ENCODE measurements at places on chromosomes 7 and 10.

GRCh38 chr7:81155654-81156373, 237.0 kb upstream of the SEMA3C start:
- DNase-seq, result peak; percentile 30

DNA sequence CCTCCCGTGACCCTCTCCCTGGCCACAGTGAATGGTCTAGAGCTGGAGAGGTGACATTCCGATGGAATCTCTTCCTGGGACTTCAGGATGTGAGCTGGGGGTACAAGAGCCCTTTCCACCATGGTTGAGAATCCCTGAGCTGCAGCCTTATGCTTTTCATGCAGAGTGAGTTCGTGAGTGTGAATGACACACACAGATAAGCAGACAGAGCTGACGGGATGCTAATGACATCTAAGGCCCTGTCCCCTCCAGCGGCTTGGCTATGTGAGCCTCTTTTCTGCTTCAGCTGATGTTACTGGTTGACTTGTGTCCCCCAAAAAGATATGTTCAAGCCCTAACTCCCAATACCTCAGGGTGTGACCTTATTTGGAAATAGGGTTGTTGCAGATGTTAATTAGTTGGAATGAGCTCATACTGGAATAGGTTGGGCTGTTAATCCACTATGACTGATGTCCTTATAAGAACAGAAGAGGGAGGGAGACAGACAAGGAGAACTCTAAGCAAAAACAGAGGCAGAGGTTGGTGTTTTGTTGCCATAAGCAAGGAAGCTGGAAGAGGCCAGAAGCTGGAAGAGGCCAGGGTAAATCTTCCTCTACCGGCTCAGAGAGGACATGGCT, 111.1 kb upstream of the AFAP1L2 start:
- DNase-seq, result no peak

DNA sequence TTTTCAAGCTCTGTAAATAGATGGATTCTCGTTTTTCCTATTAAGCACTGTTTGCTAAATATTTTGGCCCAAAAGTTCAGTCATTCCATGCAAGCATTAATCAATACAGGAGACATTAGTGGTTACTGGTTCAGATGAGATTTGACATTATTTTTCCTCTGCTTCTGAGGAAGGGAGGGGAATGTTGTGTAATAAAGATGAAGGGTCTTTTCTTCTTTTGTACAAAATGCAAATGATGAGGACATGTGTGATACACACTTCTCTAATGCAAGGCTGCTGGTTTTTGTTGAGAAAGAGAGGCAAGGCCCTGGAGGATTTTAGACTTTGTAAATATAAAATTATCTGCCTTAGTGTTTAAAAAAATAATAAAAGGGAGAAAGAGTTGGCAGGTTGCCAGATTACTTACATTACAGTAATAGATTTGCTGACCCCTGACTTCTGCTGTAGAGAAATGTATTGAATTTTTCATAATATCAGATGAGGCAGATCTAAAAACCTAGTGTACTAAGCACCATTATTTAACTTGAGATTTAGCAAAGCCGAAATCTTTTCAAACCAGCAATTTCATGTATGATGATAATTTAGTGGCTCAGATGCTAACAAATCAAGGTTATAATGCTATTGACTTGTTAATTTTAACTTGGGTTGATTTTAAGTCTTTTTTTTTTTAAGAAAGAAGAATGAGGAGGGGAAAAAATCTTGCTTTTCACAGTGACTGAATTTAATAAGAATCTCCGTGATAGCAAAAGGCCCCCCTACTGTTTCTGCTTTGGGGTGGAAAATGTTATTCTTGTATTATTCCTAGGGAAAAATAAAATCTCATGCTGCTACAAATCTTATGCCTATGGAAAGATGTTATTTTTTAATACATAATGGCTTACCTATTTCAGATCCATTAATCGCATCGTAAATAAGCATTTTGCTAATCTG, 180.1 kb downstream of the ARID5B start:
- no peak for DNase-seq

DNA sequence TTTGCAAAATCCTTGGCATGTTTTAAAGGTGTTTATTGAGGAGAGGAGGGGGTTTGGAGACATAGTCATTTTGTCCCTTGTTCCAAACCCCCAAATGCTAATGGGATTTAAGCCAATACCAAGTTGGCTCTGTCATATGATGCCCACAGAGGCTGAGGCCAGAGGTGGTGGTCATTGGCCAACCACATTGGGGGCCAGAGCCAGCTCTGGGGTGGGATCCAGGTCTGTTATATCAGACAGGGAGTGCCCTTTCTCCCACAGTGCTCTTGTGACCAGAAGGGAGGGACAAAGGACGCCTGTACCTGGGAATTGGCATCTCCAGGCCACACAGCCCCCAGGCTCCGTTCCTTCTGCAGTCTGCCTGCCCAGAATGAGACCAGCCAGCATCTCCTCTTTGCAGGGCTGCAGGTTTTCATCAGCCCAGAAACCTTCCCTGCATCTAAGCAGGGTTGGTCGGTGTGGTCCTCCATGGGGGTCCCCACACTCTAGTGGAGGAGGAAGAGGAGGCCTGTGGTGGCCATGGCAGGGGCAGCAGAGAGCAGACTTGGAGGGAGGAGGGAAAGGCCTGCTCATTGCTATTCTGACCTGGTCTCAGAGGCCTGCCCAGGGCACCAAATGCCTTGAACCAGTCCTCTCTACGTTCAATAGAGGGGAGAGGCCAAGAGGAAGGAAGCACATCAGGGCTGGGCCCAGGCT, 17.9 kb downstream of the ADCYAP1R1 start:
- DNase-seq, result no peak

DNA sequence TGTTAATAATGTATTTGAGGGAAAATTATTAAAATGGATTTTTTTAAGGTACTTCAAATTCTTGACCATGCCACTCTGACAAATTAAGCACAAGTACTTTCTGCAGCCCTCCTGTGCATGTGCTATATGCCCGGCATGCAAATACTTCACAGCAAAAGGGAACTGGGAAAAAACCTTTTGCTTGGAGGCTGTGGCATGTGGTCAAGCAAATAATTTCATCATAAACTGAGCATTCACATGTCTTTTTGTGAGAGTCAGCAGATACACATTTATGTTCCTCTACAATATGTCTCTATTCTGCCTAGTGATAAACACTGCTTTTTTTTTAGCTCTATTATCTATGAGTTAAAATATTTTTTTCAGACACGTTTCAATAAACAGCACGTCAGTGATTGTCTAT, 53.7 kb upstream of the SEMA3A start:
- DNase-seq, result no peak

GRCh38 chr7:27367933-27368549, 125.4 kb downstream of the EVX1 start:
- DNase-seq, result no peak

DNA sequence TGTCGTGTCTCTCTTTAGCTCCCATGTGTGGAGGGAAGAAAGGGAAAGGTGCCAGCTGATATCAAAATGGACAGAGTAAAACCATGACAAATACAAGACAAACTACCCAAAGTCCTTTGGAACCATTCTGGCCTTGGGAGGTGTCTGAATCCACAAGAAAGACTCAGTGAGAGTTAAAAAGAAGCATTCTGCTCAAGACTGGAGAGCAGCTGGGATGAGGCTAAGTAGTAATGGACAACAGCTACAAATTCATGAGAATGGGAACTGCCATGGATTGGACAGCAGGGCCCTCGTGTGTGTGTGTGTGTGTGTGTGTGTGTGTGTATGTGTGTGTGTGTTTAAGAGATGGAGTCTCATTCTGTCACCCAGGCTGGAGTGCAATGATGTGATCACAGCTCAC, 39.6 kb upstream of the MYL10 start:
- DNase-seq, result no peak

GRCh38 chr10:26468291-26468690, 30.1 kb downstream of the APBB1IP start:
- DNase-seq, result peak; percentile 16

GRCh38 chr7:71982851-71983250, 429.3 kb downstream of the CALN1 start:
- DNase-seq, result no peak

- DNase-seq, result peak; percentile 51
Measured at GRCh38 chr7:897771-898376, 21.5 kb downstream of the GET4 start.

DNA sequence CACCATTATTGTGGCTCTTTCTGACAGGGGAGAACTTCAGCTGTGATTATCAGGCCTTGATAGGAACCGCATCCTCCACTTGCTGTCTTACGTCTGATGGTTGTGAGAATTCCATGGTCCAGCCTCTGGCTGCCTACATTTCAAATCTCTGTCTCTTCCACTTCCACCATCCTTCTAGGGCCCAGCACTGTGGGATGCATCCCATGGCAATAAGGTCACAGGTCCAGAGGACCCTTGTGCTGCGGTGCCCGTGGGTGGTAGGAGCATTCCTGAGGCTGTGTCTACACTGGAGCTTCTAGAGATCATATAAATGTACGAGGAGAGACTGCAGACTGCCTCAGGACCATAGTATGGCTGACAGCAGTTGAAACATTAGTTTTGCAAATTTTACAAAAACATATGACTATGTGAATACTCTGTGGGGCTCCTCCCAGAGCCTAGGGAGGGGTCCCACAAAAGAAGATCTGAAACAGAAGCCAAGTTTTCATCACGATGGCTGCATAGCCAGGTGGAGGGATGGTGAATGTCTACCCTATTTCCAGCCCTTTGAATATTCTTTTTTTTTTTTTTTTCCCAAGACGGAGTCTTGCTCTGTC, 11.8 kb downstream of the CALML3 start:
- no peak for DNase-seq
